ENCODE measurements at places on chromosomes 7 and 10.

GRCh38 chr10:44390585-44391072, 5.7 kb upstream of the CXCL12 start:
- no peak for DNase-seq

GRCh38 chr10:3647074-3647473, 137.9 kb downstream of the KLF6 start:
- DNase-seq = no peak

- no peak for DNase-seq
These were observed 99.4 kb downstream of the WDFY4 start for GRCh38 chr10:48784031-48784430.

- no peak for DNase-seq
These were observed 344.6 kb upstream of the AOAH start for GRCh38 chr7:37068902-37069301.

GRCh38 chr7:12814828-12815227, 127.4 kb downstream of the ARL4A start:
- DNase-seq = no peak

GRCh38 chr7:45073786-45074527, 14.8 kb downstream of the NACAD start:
- DNase-seq = no peak

DNA sequence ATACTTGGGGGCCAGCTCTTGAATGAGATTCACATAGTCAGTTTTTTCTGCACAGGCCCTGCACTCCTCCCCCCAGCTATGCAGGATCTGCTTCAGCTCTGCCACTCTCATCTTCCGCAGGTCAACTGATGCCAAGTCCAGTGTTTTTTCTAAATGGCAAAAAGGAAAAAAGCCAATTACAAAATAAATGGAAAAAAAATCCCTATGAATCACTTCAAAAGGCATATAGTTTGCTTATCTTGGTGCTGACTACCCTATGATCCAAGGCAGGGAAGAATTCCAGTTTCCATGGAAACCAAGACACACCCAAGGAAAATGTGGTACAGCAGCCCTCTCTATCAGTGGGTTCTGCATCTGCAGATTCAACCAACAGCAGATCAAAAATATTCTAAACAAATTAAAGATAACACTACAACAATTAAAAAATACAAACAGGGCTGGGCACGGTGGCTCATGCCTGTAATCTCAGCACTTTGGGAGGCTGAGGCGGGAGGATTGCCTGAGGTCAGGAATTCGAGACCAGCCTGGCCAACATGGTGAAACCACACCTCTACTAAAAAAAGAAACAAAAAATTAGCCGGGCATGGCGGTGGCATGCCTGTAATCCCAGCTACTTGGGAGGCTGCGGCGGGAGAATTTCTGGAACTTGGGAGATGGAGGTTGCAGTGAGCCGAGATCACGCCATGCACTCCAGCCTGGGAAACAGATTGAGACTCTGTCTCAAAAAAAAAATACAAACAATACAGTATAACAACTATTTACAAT, 17.6 kb downstream of the CDNF start:
- DNase-seq = no peak
